Vagina (tissue), 2 donors: ENCODE measurements at places on chromosomes 6 and 20.

DNA sequence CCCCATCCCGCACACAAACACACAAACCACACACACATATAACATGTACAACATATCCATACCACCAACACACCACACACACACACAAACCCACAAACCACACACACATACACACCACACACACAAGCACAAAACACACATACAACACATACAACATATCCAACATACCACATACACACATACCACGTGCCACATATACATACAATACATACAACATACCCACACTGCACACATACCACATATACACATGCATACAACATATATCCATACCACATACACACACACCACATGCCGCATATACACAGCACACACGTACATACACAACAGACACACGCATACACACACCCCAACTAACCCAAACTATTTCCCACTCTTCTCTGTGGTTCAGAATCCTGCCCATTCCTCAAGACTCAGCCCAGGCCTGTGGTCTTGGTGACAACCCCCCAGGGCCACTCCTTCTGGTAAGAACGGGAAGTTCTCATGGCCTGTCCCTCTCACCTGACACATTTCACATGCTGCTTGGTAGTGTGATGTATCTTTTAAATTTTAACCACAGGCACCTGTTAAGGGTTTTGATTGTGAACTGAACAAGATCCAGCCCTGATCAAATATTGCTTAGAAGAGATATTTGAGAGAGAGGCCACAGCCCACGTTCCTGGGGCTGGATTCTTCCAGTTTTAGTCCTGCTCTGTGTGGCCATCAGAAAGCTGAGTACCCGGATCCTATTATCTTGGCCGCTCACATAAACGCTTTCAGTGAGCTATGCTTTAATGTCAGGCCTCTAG is 55.9 kb upstream of the KCNK16 start:
- DNase-seq = no peak
- H3K27me3 ChIP-seq = no peaks in the 10 kb centered on the region
- H3K4me3 ChIP-seq = no peak overlapping the region
- H3K36me3 ChIP-seq = no peaks in the 10 kb centered on the region
- H3K27ac ChIP-seq = no peak overlapping the region

DNA sequence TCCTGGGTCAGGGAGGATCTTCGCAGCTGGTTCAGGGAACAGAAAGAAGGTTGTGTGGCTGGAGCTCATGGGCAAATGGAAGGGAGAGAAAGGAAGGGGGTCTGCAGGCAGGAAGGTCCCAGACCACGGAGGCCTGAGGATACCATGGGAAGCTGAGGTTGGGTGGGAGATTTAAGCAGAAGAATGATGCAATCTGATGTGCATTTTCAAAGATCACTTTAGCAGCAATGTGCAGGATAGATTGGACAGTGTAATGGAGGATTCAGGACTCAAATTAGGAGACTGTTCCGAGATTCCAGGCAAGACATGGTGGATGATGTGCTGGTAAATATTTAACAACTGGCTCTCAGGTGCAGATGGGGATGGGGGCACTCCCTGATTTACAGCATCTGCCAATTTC is 5.8 kb upstream of the RRBP1 start:
- no peak overlapping the region for H3K27ac ChIP-seq
- DNase-seq = no peak
- no peak overlapping the region for H3K4me3 ChIP-seq
- H3K27me3 ChIP-seq = no peaks in the 10 kb centered on the region

DNA sequence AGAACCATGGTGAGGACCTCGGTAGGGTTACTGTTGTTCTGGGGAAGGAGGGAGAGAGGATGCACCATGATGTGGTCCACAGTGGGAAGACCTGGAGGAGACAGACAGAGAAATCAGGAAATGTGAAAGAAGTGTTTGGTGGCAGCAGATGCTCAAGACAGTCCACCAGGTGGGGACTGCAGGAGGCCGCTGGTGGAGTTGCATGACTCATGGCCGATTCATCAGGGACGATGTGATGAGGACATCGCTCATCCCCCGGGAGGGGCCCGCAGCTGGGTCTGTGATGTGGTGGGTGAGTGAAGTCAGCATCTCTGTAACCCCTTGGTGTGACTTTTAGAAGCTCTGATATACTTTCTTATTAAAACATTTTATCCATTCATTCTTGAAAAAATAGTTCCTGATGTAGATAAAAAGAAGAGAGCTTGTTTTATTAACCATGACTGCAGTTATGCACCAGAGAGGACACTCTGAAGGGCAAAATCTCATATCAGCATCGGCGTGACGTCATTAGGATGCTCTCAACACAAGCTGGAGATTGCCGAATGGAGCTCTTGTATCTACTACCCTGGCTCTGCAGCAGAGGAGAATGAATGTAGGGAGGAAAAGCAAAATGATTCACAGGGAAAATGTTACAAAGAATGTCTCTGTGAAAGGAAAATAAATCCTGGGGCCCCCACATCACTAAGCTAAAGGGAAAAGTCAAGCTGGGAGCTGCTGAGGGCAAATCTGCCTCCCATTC is 71.2 kb downstream of the RAMACL start:
- H3K27ac ChIP-seq = no peak overlapping the region

DNA sequence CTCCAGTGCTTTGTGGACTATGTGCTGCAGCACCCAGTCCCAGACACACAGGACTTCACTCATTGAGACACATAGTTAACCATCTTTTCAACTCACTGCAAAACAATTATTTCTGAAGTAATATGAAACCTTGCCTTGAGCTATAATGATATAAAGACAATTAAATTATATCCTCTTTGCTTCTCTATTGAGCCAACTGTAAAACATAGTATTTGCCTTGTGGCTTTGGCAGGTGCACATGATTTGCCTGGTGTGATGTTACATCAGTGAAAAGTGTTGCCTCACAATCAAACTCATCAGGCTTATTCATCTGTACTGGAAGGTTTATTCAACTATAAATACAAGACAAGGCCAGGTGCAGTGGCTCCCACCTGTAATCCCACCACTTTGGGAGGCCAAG is 80.6 kb downstream of the NCOA7 start:
- no peaks in the 10 kb centered on the region for H3K27me3 ChIP-seq
- peaks cover 25% of the 10 kb centered on the region for H3K4me1 ChIP-seq
- no peak overlapping the region for H3K4me3 ChIP-seq

DNA sequence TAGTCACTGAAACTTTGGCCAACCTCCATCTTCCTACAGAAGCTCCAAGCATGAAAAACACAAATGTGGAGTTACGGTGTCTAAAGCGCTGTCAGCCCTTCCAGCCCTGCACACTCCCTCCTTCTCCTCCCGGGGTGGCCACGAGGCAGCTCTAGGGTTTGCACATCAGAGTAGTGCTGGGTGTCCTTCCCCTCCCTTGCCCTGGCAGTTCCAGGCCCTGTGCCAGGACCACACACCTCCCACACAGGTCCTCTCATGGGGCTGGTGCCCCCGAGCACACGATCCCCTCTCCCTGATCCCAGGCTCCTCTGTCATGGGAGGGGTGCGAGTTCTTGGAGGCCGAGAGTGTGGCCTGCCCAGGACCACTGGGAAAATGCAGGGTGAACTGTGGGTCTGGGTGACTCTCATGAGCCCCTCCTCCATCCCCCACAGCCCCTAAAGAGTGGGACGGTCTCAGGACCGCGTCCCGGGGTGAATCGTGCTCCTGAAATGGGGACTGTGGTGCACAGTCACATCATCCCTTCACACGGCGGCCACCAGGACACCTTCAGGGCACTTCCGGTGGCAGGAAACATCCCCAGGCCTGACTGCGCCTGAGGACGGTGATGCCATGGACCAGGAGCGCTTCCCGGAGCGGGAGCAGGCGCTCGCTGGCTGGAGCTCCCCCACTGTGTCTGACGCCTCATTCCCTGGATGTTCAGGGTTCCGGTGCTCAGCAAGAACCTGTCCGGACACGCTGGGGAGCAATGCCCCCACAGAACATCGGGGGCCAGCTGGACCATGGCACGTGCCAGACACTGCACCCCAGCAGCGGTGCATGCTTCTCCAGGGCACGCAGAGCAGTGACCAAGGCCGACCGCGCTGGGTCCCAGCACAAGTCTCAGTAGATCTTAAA is 42.8 kb upstream of the SLCO4A1 start:
- no peaks in the 10 kb centered on the region for H3K36me3 ChIP-seq
- no peak for DNase-seq
- peaks cover 3% of the 10 kb centered on the region for H3K27me3 ChIP-seq
- H3K27ac ChIP-seq = no peak overlapping the region
- H3K4me3 ChIP-seq = no peak overlapping the region

- no peak overlapping the region for H3K4me3 ChIP-seq
- H3K4me1 ChIP-seq = no peaks in the 10 kb centered on the region
- H3K27me3 ChIP-seq = no peaks in the 10 kb centered on the region
Observed at GRCh38 chr6:90118069-90118468, 178.6 kb downstream of the BACH2 start.

GRCh38 chr20:48638546-48638945 is 189.3 kb downstream of the PREX1 start:
- DNase-seq = no peak
- H3K27ac ChIP-seq = no peak overlapping the region
- no peaks in the 10 kb centered on the region for H3K36me3 ChIP-seq
- no peaks in the 10 kb centered on the region for H3K27me3 ChIP-seq
- no peak overlapping the region for H3K4me3 ChIP-seq
- H3K4me1 ChIP-seq = no peaks in the 10 kb centered on the region

GRCh38 chr6:40599555-40599954 is 12.4 kb upstream of the LRFN2 start:
- H3K27me3 ChIP-seq = peaks cover 3% of the 10 kb centered on the region
- no peak for DNase-seq
- H3K36me3 ChIP-seq = no peaks in the 10 kb centered on the region
- H3K27ac ChIP-seq = no peak overlapping the region

DNA sequence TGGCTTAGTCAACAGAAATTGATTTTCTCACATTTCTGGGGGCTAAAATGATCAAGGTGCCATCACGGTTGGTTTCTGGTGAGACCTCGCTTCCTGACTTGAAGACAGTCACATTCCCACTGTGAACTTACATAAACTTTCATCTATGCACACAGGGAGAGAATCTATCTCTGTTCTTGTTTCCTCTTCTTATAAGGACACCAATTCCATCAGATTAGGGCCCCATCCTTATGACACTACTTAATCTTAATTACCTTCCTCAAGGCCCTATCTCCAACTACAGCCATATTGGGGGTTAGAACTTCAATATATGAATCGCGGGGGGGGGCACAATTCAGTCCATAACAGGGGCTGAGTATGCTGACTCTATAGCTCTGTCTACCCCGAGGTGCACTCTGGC is 10.6 kb upstream of the SCGN start:
- no peak for DNase-seq
- H3K27ac ChIP-seq = no peak overlapping the region
- no peak overlapping the region for H3K4me3 ChIP-seq
- H3K4me1 ChIP-seq = no peaks in the 10 kb centered on the region

GRCh38 chr20:58340853-58341252 is 31.3 kb downstream of the RAB22A start:
- no peaks in the 10 kb centered on the region for H3K27me3 ChIP-seq
- H3K4me1 ChIP-seq = peaks cover 13% of the 10 kb centered on the region
- H3K36me3 ChIP-seq = no peaks in the 10 kb centered on the region

GRCh38 chr20:24723647-24724352 is 225.3 kb upstream of the CST7 start:
- no peaks in the 10 kb centered on the region for H3K27me3 ChIP-seq
- H3K27ac ChIP-seq = no peak overlapping the region
- peak; percentile 62 for DNase-seq

GRCh38 chr20:56372850-56373249 is 14.1 kb downstream of the FAM210B start:
- no peak overlapping the region for H3K27ac ChIP-seq
- no peaks in the 10 kb centered on the region for H3K4me1 ChIP-seq
- no peaks in the 10 kb centered on the region for H3K27me3 ChIP-seq

DNA sequence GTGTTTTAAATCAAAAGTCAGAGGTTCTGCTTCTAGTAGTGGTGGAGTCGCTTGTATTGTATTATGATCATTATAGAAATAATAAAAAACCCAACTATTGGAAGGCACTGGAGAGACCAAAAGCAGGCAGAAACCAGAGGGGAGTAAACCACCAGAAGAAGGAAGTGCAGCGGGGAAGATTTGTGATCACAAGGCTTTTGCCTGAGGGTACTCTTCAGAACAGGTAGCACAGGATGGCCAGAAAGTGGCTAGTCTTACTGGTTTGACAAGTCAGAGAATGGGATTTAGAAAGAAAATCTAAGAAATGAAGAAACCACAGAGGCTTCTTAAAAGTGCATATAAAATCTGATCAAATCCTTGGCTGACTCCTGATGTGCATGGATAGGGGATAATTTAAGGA is 24.0 kb downstream of the MAPK13 start:
- no peak overlapping the region for H3K4me3 ChIP-seq
- DNase-seq = no peak
- peaks cover 12% of the 10 kb centered on the region for H3K4me1 ChIP-seq
- H3K27ac ChIP-seq = no peak overlapping the region

GRCh38 chr20:6744180-6744579 is 23.3 kb upstream of the BMP2 start:
- H3K4me1 ChIP-seq = no peaks in the 10 kb centered on the region
- H3K27me3 ChIP-seq = no peaks in the 10 kb centered on the region
- H3K27ac ChIP-seq = no peak overlapping the region
- H3K4me3 ChIP-seq = no peak overlapping the region
- no peaks in the 10 kb centered on the region for H3K36me3 ChIP-seq

DNA sequence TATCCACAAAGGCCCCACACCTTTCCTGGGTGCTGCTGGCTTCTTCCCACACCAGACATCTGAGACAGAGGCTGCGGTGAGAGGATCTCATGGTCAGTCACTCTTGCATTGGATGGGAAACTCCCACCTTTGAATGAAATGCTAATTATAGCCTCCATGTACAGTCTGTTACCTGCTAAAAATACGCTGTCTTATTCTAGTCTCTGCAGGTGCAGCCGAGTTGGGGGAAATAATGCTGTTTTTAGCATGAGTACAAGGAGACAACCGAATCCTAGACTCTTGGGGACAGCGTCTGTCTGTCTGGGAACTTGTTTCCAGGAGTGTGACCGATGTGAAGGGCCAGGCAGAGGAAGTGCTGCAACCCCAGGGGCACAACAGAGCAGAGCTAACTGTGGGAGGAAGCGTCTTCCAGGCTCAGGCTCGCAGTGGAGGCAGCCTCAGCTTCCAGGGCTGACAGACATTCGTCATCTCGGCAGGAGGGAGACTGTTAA is 286.2 kb downstream of the PREX1 start:
- H3K4me1 ChIP-seq = no peaks in the 10 kb centered on the region
- no peak overlapping the region for H3K4me3 ChIP-seq
- no peak overlapping the region for H3K27ac ChIP-seq
- H3K36me3 ChIP-seq = no peaks in the 10 kb centered on the region
- DNase-seq = no peak

GRCh38 chr6:43250992-43251373 is 7.7 kb downstream of the TTBK1 start:
- peaks cover 15% of the 10 kb centered on the region for H3K4me1 ChIP-seq
- no peaks in the 10 kb centered on the region for H3K36me3 ChIP-seq
- H3K4me3 ChIP-seq = no peak overlapping the region
- no peak for DNase-seq
- no peaks in the 10 kb centered on the region for H3K27me3 ChIP-seq
- no peak overlapping the region for H3K27ac ChIP-seq

DNA sequence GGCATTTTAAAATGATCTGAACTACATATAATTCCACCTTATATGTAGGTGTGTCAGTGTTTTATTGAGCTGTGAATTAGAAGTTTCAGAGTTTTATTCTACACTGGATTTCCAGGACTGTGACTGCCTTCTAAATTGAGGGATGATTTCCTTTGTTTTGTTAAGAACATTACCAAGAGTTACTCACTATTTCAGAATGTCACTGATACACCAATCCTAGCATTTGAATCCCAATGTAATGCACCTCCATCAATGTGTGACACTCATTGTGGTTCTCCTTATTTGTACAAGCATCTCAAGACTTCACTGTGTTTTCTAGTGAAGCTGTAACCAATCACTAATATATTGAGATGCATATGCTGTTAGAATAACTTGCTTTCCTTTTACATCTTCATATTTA is 86.8 kb downstream of the PLCB1 start:
- no peaks in the 10 kb centered on the region for H3K27me3 ChIP-seq
- no peak overlapping the region for H3K27ac ChIP-seq
- no peaks in the 10 kb centered on the region for H3K36me3 ChIP-seq
- peaks cover 4% of the 10 kb centered on the region for H3K4me1 ChIP-seq
- H3K4me3 ChIP-seq = no peak overlapping the region
